ENCODE measurements at places on chromosomes 4 and X. TPM values are rescaled to one million over a fixed set of nuclear protein-coding genes. Genes with fewer than 3 reads are reported as not detected.

DNA sequence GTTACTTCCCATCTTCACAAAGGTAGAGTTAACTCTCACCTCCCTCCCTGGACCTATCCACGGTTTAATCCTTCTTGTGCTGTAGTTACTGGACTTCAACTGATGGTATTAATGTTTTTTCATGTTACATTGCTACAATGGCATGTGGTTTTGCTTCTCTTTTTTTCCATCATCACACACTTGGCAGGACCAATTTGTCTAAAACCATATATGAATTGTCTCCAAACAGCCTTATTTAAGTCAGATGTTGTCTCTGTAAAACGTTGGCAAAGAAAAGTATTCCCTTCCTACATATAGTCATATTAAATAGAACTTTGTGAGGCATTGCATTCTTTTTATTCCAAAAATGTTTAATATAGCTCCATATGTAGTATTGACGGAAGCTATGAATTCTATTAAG, 15.5 kb downstream of the PRRG1 start:
- DNase-seq, result no peak

DNA sequence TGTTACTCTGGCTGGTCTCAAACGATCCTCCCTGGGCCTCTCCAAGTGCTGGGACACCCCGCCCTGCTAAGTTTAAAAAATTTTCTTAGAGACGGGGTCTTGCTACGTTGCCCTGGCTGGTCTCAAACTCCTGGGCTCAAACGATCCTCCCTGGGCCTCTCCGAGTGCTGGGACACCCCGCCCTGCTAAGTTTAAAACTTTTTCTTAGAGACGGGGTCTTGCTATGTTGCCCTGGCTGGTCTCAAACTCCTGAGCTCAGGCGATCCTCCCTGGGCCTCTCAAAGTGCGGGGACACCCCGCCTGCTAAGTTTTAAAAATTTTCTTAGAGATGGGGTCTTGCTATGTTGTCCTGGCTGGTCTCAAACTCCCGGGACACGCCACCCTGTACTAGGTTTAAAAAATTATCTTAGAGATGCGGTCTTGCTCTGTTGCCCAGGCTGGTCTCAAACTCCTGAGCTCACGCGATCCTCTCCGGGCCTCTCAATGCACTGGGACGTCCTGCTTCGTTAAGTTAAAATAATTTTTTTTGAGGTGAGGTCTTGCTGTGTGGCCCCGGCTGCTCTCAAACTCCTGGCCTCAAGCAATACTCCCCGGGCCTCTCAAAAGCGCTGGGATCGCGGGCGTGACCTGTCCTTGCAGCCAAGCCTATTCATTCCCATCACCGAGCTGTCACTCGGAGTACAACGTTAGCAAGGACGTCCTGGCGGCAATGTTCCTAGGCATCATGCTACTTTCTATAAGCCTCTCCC, 1.1 kb downstream of the SLC25A6 start:
- DNase-seq, result no peak

TASL gene
- total RNA-seq, result 4.6 TPM

GPRASP1 gene
- total RNA-seq, result 3.1 TPM

DNA sequence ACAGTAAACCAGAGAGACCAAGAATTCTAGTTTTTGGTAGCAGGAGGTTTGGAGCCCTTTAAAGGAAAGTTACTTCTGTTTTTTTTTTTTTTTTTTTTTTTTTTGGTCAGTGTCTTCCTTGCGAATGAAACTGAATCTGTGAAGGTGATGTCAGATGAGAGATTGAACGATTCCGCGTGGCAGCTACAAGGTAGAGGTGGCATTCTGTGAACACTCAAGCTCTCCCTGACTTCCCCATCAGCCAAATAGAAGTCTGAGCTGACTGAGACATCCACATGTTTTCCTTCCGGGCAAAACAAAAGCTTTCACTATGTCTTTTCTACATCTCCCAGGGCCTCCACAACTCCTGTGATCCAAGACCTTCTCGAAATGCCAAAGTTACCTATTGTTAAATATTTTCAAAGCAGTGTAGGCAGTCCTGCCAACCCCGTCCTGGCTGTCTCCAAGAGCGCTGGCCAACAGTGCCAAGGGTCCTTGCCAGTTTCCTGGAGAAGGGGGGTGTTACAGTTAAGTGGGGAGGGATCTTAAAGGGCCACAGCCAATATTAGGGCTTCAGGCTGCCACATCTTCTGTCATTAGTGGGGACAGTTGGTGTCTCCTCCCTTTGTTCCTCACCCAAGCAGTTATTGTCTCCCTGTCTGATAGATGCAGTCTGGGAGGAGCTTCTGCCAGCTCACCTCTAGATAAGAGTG, 102.9 kb upstream of the SLC34A2 start:
- DNase-seq, result peak; percentile 61

FGF5 gene
- total RNA-seq, result not detected

DNA sequence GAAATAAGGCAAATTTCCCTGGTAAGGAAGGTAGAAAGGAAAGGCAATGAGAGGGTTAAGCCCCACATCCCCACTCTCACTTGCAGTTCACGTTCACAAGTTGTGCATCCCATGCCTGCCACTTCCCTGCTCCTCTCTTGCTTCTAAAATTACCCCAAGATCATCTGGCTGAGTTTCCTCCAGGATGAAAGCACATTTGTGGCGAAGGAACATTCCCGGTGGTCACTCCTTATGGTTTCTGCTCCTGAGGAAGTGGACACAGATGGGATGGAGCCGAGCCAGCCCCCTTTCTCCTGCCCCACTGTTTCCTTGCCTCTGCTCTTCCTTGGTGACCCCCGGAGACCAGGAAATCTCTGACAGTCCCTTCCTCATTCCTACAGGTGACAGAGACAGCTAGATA, 37.5 kb downstream of the SPINK2 start:
- peak; percentile 22 for DNase-seq

GRCh38 chr4:87851332-87851731, 18.6 kb downstream of the MEPE start:
- DNase-seq, result no peak

GRCh38 chr4:7829652-7830580, 109.7 kb downstream of the AFAP1 start:
- peak; percentile 25 for DNase-seq

GRCh38 chr4:114399105-114399504, 199.5 kb upstream of the UGT8 start:
- no peak for DNase-seq

CCKAR gene
- total RNA-seq, result not detected

ZDHHC9 gene
- total RNA-seq, result 17.4 TPM

DNA sequence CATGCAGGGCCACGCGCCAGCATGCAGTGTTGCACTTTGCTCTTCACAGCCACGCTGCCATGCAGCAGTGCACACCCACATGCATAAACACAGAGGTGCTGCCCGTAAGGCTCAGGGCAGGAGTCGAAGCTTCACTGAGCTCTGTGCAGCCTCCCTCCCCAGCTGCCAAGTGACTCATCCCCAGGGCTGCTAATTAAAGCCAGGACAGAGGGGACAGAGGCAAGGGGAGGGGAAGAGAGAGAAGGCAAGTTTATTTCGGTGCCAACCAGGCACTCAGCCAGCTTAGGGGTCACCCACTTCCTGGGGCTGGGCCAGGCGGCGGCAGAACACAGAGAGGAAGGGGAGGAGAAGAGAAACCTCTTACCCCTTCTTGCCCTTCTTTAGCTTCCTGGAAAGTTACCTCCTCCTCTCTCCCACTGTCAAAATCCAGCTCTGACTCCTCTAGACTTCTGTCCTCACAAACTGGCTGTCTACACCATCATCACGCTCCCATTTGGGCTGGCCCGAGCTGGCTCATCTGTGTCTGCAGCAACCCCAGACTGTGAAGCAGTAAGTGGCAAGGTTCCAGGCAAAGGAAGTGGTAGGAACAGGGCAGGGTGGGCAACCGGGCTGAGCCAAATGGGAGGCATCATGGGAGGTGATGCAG, 6.2 kb upstream of the IQSEC2 start:
- DNase-seq, result peak; percentile 26

DNA sequence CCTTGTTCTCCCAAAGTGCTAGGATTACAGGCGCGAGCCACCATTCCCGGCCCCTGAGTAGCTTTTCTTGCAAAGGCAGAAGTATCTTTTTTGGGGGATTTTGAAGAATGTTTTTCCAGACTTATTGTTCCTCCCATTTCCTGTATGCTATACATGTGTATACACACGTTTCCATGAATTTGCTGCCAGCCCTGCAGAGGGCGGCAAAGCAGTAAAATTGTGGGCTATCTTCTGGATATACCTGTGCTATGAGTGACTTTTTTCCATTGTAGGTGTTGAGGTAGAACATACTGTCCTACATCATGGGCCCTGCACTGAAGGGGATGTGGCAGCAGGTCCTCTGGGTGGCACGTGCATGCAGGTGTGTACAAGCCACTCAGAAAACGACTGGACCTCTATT, 16.9 kb upstream of the MED28 start:
- DNase-seq, result no peak

ADD1 gene
- total RNA-seq, result 300 TPM

GRCh38 chr4:6724421-6725111, 8.6 kb downstream of the BLOC1S4 start:
- DNase-seq, result no peak

LRRC66 gene
- total RNA-seq, result 0.28 TPM

TRIM60 gene
- not detected for total RNA-seq

GRCh38 chr4:67104145-67104544, 441.2 kb downstream of the CENPC start:
- DNase-seq, result no peak

DNA sequence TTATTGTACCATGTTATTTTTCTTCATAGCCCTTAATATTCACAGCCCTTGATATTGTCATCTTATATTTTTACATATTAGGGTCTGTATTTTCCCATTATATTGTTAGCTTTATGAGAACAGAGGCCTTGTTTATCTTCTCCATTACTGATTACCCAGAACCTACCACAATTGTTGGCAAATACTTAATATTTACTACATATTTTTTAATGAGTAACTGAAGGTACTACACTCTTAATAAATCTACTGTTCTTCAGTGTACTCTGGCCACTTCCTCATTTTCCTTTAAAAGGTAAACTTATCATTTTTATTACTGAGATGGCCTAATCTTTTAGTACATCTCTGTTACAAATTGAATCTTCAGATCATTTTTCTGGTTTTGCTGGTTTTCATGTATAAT, 133.5 kb downstream of the COL4A5 start:
- no peak for DNase-seq

GRCh38 chr4:176287546-176287945, 18.5 kb upstream of the ASB5 start:
- no peak for DNase-seq

DNA sequence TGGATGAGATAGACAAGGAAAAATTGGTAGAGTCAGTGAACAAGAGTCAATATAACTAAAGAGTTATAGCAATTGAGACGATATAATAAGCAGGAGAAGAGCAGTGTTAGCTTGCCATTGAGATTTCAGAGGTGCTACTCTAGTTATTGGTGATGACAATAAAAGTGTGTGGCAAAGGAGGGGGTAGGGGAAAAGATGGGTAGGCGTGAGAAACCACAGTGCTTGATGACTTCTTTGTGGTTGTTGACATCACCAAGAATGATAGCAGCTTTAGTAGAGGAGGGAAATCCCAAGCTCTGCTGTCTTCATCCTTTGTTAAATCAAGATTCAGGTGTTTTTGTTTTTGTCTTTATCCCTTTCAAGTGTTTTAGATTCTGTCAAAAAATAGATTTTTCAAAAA, 179.9 kb upstream of the PPP3CA start:
- DNase-seq, result no peak

DNA sequence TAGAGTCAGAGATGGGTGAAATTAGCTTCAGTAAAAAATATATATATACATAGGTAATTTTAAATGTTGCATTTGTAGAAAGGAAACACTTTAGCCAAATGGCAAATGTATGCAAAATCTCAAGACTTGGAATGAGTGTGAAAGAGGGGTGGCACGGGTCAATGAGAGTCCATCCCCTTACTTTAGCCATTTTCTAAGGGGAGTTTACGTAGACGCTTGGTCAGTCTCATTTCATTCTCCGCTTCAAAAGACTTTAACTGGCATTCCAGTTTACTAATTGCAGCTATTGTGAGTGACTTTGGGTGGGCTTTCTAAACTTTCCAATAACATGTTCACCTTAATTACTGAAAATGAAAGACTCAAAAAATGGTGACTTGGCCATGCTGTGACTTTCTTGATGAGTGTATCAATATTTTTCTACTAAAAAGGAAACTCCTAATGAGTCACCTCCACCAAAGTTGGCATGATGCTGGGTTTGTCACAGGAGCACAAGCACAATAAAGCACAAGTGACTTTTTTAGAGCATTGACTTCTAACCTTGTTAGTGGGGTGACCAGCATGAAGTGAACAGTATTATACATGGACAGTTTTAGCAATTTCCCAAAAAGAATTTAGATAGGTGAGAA, 356.0 kb upstream of the RASGEF1B start:
- no peak for DNase-seq
